Sigmoid colon (tissue), 7 donors: ENCODE measurements at places on chromosomes 5 and 9. TPM values are rescaled to one million over a fixed set of nuclear protein-coding genes. Genes with fewer than 3 reads are reported as not detected.
A peak's percentile ranks its signal among the peaks of the same experiment; 100 is the strongest.

Gene SPINK13
- total RNA-seq: not detected

Gene IQGAP2
- total RNA-seq: 17.4 TPM

Gene LTC4S
- 1.5 TPM for total RNA-seq

Gene CYSRT1
- total RNA-seq: not detected

Gene ITGA1
- total RNA-seq: 162 TPM

Gene ENTPD8
- not detected for total RNA-seq

Gene CDH9
- total RNA-seq: 0.81 TPM

Gene PANK3
- 29.3 TPM for total RNA-seq

Gene WNT8A
- total RNA-seq: not detected

Gene RASGRF2
- 7.2 TPM for total RNA-seq

Gene PCDHA2
- not detected for total RNA-seq

- H3K27me3 ChIP-seq: no peaks in the 10 kb centered on the region
- H3K36me3 ChIP-seq: no peaks in the 10 kb centered on the region
- no peaks in the 10 kb centered on the region for H3K4me1 ChIP-seq
- H3K27ac ChIP-seq: no peak overlapping the region
- H3K4me3 ChIP-seq: no peak overlapping the region
- DNase-seq: no peak
Measured at GRCh38 chr9:79129865-79130480, 441.8 kb upstream of the TLE4 start.

GRCh38 chr9:122016744-122017143 is 76.4 kb downstream of the TTLL11 start:
- no peak for DNase-seq
- H3K27ac ChIP-seq: no peak overlapping the region
- no peaks in the 10 kb centered on the region for H3K36me3 ChIP-seq
- H3K4me3 ChIP-seq: no peak overlapping the region

DNA sequence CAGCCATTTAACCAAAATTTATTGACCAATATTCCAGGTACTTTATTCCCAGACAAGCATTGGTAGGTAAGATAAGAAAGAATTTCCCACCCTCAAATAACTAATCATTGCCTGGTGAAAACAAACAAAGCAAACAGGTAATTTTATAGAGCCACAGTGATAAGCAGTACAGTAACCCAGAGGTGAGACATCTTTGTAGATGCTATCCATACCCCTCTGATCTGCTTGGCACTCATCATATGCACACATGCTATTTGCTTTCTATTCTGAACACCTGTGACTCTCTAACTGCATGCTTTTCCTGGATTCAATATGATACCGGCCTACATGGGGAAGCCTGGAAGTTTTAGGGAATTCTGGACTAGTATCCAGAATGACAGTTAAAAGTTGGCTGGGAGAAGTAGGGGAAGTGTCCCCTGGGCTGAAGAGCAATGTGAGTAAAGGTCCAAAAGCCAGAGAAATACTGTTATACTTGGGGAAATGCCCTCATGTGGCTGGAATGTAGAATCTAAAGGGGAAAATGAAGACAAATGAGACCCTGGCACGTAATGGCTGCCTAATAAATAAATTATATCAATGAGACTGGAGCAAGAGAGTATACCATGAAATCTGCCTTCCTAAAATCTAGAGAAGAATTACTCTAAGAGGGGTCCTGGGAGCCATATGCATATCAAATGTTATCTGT is 243.8 kb upstream of the ADAMTSL1 start:
- no peak overlapping the region for H3K4me3 ChIP-seq
- H3K27ac ChIP-seq: no peak overlapping the region
- H3K36me3 ChIP-seq: no peaks in the 10 kb centered on the region
- H3K27me3 ChIP-seq: no peaks in the 10 kb centered on the region
- DNase-seq: no peak

GRCh38 chr5:150298701-150299451 is 3.8 kb downstream of the ARSI start:
- H3K27ac ChIP-seq: peak overlapping the region; percentile 74
- DNase-seq: peak; percentile 84
- no peaks in the 10 kb centered on the region for H3K36me3 ChIP-seq
- no peak overlapping the region for H3K4me3 ChIP-seq

DNA sequence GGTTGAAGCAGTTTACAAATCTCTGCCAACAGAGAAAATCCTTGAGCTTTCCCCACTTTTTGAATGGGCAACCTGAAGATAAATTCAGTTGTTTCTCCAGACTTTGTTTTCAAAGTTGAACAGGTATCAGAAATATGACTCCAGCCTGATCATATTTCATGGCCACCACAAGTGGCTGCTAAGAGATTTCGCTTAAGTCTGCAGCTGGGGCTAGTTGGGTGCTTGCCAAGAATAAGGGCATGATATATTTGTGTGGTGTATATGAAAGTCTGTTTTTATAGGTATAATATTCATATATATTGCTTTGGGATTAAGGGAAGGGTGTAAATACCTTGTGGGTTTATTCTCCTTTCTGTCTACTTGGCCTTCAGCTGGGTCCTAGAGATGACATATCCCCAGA is 168.4 kb upstream of the GDNF start:
- no peaks in the 10 kb centered on the region for H3K4me1 ChIP-seq
- no peak overlapping the region for H3K4me3 ChIP-seq
- DNase-seq: no peak
- no peaks in the 10 kb centered on the region for H3K27me3 ChIP-seq

- H3K4me1 ChIP-seq: no peaks in the 10 kb centered on the region
- H3K27me3 ChIP-seq: peaks cover 12% of the 10 kb centered on the region
- DNase-seq: no peak
- no peak overlapping the region for H3K27ac ChIP-seq
- H3K36me3 ChIP-seq: no peaks in the 10 kb centered on the region
Measured at GRCh38 chr9:79255651-79256260, 316.0 kb upstream of the TLE4 start.

DNA sequence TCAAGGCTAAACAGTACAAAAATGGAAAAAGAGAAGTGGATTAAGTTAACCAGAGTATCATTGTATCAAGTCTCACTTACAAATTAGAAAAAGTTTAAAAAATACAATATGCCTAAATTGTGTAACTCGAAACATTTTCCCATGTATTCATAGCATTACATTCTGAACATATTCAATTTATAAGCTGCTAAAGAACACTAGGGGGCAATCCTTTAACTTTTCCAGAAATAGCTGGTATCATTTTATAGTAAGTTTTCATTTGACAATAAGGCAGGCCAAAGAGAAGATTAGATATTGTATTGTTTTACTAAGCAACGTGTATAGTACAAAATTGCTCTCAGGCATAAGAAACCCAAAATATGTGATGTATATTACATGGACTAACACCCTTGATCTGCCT is 234.6 kb downstream of the ADGRV1 start:
- no peak for DNase-seq
- H3K27ac ChIP-seq: no peak overlapping the region
- no peaks in the 10 kb centered on the region for H3K27me3 ChIP-seq
- no peaks in the 10 kb centered on the region for H3K4me1 ChIP-seq
- no peak overlapping the region for H3K4me3 ChIP-seq

DNA sequence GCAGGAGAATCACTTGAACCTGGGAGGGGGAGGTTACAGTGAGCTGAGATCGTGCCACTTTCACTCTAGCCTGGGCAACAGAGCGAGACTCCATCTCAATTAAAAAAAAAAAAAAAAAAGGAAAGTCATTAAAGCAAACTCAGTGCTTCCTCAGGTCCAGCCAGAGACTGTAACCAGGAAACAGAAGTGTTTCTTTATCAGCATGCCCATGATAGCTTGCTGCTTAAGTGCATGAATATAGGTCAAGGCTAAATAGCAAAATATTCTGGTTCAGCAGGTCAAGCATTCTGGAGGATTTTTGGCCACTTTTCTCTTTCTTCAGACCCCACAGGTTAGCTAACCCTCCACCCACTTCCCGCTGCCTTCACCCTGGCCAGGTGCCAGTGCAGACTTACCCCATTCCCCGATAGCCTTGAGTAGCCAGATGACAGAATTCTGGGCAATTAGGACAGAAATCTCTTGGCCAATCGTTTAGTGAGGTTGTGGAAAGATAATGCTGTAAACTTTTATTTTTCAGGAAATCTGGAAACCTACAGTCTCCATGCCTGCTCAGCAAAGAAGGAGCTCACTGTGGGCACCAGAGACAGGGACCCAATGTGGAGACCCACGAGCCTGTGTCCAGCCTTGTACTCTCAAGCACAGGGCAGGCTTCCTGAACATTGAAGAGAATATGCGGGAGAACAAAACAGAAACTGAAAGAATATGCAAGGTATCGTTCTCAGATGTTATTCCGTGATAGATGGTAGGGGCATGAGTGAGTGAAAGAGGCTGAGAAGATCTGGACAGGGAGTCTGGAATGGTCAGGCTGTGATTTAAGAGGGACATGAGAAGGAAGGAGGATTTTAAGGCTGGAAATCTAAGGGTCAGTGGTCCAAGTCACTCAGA is 4.2 kb upstream of the UGT3A2 start:
- DNase-seq: no peak
- H3K27ac ChIP-seq: no peak overlapping the region
- H3K27me3 ChIP-seq: no peaks in the 10 kb centered on the region
- H3K4me3 ChIP-seq: no peak overlapping the region

DNA sequence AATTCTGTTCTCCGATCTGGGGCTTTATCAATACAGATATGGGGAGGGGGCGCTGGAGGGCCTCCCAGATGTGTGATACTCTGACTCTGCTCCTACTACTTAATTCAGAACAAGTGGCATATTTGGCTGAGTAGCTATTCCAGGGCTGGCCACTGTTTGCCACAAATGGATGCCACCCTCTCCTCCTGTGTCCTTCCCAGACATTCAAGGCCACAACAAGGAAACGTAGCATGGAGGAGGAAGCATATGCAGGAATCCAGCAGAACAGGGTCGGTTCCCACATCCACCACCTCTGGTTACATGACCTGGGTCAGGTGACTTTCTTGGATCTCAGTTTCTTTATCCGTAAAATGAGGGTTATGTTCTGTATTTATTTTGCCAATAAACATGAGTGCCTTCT is 131.0 kb downstream of the GOLPH3 start:
- no peak overlapping the region for H3K4me3 ChIP-seq
- no peaks in the 10 kb centered on the region for H3K27me3 ChIP-seq
- H3K4me1 ChIP-seq: no peaks in the 10 kb centered on the region
- DNase-seq: no peak
- no peaks in the 10 kb centered on the region for H3K36me3 ChIP-seq

DNA sequence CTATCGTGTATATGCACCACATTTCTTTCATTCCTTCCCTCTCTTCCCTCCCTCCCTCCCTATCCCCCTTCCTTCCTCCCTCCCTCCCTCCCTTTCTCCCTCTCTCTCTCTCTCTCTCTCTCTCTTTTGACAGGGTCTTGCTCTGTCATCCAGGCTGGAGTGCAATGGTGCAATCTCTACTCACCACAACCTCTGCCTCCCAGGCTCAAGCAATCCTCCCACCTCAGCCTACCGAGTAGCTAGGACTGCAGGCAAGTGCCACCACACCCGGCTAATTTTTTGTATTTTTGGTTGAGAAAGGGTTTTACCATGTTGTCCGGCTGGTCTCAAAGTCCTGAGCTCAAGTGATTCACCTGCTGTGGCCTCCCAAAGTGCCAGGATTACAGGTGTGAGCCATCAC is 1.1 kb upstream of the ANKS6 start:
- no peaks in the 10 kb centered on the region for H3K27me3 ChIP-seq
- no peaks in the 10 kb centered on the region for H3K36me3 ChIP-seq
- H3K4me1 ChIP-seq: peaks cover 19% of the 10 kb centered on the region
- DNase-seq: no peak

- no peaks in the 10 kb centered on the region for H3K4me1 ChIP-seq
- H3K36me3 ChIP-seq: no peaks in the 10 kb centered on the region
- H3K27me3 ChIP-seq: peaks cover 6% of the 10 kb centered on the region
- H3K27ac ChIP-seq: no peak overlapping the region
Measured at GRCh38 chr9:6640268-6641051, 5.1 kb downstream of the GLDC start.

DNA sequence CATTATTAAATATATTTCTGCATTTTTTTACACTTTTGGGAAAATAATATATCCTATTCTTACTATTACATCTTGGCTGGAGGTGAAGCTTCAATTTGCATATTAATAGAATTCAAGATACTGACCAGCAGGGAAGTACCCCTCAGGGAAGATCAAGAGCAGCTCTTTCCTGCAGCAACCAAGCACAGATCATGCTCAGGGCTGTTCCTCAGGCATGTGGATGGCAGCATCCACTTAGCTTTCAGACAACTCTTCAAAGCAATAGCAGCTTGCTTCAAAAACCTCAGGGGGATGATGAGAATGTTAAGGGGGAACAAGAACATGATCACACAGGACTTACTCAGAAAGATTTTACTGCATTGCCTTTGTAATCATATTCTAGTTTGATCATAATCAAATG is 731.8 kb downstream of the SEMA5A start:
- no peak overlapping the region for H3K27ac ChIP-seq
- H3K27me3 ChIP-seq: no peaks in the 10 kb centered on the region
- H3K36me3 ChIP-seq: no peaks in the 10 kb centered on the region
- DNase-seq: no peak
- no peak overlapping the region for H3K4me3 ChIP-seq

DNA sequence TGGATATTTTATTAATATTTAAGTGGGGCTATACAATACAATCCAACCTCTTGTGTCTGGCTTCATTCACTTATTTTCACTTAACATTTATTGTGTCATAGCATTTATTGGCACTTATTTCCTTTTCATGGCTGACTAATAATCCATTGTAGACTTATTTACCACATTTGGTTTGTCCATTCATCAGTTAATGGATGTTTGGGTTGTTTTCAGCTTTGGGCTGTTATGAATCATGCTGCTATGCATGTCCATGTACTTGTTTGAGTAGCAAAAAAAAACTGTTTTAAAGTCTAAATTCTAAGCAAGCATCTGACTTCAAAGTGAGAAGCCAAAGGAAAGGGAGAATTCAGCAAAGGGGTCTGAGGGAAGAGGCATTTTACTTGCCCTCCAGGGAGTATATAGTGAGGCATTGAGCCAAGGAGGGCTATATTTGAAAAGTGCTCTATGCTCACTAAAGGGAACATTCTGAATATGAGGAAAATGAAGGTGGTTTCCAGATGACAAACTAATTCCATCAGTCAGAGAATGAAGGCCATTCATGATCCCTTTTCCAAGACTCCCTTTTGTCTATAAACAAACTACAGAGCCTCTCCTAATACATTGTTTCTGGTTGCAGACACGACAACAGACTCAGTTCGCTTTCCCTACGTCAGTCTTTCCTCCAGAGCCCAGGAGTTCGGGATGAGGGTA is 532.8 kb upstream of the KLF4 start:
- no peak overlapping the region for H3K4me3 ChIP-seq
- H3K36me3 ChIP-seq: no peaks in the 10 kb centered on the region
- H3K4me1 ChIP-seq: no peaks in the 10 kb centered on the region
- no peaks in the 10 kb centered on the region for H3K27me3 ChIP-seq
- no peak overlapping the region for H3K27ac ChIP-seq
